ENCODE measurements at places on chromosomes 11 and 22. TPM values are rescaled to one million over a fixed set of nuclear protein-coding genes. Genes with fewer than 3 reads are reported as not detected.

- no peak for DNase-seq
These were observed 58.6 kb downstream of the MACROD1 start for GRCh38 chr11:64107303-64107702.

DNA sequence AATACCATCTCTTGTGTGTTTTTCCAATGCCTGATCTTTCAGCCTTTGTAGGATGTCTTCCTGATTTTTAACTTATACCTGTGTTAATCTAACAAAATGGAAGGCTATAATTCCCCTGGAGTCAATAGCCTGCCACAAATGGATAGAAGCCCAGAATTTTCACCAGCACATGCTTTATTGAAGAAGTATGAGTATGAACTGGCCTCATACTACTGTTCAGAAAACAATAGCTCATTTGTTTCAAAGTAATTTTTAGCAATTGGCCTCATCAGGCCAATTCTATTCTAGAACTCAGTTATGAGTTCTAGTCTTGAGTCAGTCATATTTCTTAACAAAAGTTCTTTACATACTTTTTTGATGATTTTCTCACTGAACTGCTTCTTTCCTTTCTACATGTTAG is 40.6 kb upstream of the SLC37A2 start:
- no peak for DNase-seq

GRCh38 chr11:126727381-126727780 is 273.2 kb downstream of the KIRREL3 start:
- DNase-seq: no peak

- no peak for DNase-seq
These were observed 555.8 kb downstream of the BUD13 start for GRCh38 chr11:116217006-116217405.

DNA sequence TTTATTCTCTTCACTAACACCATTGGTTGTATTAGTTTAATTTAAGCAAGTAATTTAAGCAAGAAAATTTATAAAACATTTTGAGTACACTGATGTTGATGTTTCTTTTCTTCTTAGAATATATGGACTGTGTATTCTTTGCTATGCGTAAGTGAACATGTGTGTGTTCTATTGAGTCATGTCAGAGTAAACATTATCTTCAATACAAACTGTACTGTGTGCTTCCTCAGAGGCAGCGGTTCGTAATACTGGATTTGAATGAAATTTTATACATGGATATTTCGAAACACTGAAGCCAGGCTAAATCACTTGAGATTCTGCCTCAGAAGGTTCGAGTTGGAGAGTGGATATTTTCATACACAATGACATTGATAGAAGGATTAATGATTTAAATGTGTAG is 452.6 kb downstream of the LUZP2 start:
- no peak for DNase-seq

GRCh38 chr22:31692186-31692886 is 30.3 kb upstream of the PISD start:
- DNase-seq: no peak

- peak; percentile 21 for DNase-seq
These were observed 6.3 kb upstream of the FXYD2 start for GRCh38 chr11:117830674-117831351.

DNA sequence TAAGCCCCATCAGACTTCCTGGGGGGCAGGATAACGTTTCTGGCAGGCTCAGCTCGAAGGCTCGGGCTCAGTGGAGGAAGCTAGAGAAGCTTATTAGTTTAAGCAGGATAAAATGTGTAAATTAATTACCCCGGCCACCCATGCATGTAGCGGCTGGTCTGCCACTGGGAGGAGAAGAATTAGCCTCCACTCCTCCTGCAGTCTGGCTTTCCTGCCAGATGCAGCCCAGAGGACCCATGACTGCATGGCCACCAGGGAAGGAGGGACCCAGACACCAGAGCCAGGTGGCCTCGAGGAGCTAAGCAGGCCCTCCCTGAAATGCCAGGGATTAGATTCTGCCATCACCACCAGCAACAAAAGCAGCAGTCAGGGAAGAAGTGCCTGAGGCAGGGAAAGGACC is 32.3 kb downstream of the TRIM29 start:
- DNase-seq: no peak

- DNase-seq: no peak
These were observed 539.7 kb downstream of the MIAT start for GRCh38 chr22:27197052-27197451.

DNA sequence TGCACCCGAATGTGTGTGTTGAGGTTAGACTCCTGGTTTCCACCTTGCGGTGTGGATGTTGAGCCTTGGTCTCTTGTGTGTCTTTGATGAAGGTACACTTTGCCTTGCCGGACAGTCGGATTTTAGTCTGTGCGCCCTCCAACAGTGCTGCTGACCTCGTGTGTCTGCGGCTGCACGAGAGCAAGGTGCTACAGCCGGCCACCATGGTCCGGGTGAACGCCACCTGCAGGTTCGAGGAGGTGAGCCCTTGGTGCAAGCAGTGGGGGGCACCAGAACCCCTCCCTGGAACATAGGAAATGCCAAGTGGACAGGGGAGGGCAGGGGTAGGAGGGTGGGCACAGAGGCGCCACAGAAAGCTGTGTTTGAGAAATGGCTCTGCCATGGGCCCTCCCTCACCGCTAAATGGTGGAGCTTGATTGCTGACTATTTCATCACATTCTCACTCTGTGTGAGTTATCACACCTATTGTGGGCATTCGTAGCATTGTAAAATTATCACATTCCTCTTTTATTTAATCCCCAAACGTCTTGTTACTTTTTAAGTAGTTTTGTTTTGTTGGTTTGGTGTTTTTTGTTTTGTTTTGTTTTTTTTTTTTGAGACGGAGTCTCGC is 26.4 kb upstream of the PANX2 start:
- DNase-seq: no peak

GRCh38 chr11:92277871-92278270 is 53.3 kb downstream of the FAT3 start:
- no peak for DNase-seq

- DNase-seq: peak; percentile 26
These were observed 252.1 kb upstream of the ARHGAP42 start for GRCh38 chr11:100434821-100435641.

DNA sequence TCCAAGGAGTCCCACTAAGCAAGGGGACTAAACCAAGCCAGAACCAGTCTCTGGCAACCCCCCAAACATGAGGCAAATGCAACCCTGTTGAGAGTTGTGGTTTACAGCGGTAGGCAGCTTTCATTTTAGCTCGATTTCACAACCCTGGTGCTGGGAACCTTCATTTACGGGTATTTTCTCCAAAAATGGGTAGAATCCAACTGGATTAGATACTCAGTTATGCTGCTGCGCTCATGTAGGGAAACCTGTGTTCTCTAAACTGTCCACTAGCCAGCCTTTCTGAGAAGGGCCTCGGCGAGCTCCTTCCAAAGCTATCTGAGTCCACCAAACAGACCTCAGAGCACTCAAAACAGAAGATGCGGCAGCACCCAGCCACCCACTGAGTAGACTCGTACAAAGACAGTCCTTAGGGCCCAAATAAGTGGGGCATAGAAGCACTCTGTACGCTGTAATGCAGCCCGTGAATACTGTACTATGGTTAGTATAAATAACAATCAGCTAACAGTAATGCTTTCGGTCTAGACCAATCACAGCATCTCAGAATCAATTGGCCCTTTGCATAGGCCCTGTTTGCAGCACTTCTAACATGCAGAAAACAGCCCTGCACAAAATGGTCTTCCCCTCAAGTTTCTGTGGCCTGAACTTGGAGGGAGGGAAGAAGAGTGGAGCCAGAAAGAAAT is 104.7 kb downstream of the ETS1 start:
- no peak for DNase-seq

DNA sequence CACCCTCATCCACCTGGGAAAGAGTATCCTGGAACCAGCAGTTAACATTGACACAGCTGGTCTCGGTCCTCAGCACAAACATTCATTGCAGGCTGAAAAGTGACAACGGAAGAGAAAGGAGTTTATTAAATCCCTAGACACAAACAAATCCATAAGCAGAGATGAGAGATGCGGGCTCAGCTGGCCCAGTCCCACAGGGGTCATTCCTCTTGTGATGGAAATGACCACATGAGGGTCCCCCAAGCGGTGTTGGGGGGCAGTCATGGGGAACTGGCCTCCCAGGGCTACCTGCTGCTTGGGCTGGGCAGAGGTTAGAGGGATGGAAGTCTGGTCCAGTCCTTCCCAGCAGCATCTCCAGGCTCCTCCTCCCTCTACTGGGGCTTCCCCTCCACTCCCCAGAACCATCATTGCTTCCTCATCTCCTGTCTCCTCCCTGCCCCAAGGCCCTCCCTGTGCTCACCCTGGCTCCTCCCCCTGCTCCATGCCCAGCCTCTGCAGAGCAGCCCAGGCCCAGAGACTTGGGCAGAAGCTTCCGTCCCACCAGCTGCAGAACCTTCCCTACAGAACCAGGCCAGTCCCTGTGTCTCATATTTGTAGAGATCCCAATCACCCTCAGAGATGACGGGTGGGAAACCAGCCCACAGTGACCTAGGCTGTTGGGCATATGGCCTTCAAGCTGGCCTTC is 5.4 kb upstream of the IGLL5 start:
- DNase-seq: peak; percentile 61

DNA sequence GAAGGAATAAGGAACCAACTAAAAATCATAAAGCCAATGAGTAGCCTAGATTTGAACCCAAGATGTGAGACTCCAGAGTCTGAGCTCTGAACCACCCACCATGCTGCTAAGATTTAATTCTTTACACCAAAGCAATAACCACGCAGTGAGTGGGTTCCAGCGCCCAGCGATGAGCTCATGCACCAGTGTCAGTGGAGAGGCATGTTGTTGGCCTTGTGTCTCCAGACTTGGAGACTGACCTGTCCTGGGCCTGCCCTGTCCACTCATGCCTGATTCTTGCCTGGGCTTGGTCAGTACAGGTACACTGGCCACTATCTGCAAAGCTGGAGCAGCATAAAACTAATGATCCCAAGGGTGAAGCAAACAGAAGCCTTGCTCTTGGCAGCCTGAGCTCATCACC is 53.9 kb upstream of the TIMP3 start:
- no peak for DNase-seq

- DNase-seq: peak; percentile 43
These were observed 1.3 kb upstream of the ZBTB16 start for GRCh38 chr11:114058026-114058706.

DNA sequence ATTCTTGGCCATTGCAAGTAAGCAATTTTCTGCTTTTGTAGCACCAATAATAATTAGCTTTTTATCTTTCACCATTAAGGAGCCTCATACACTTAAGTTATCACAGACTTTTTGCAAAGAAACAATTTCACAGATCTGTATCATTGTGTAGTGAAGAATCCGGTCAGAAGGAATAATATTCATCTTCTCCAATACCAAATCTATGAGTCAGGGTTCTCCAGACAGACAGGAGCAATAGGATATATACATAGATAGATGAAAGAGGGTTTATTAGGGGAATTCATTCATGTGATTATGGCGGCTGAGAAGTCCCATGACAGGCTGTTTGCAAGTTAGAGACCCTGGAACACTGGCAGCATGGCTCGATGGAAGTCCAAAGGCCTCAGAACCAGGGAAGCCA is 82.9 kb upstream of the UBASH3B start:
- DNase-seq: no peak

- no peak for DNase-seq
These were observed 375.5 kb upstream of the NARS2 start for GRCh38 chr11:78949976-78950690.

- DNase-seq: no peak
These were observed 1.4 kb downstream of the PCF11 start for GRCh38 chr11:83158357-83158786.

DNA sequence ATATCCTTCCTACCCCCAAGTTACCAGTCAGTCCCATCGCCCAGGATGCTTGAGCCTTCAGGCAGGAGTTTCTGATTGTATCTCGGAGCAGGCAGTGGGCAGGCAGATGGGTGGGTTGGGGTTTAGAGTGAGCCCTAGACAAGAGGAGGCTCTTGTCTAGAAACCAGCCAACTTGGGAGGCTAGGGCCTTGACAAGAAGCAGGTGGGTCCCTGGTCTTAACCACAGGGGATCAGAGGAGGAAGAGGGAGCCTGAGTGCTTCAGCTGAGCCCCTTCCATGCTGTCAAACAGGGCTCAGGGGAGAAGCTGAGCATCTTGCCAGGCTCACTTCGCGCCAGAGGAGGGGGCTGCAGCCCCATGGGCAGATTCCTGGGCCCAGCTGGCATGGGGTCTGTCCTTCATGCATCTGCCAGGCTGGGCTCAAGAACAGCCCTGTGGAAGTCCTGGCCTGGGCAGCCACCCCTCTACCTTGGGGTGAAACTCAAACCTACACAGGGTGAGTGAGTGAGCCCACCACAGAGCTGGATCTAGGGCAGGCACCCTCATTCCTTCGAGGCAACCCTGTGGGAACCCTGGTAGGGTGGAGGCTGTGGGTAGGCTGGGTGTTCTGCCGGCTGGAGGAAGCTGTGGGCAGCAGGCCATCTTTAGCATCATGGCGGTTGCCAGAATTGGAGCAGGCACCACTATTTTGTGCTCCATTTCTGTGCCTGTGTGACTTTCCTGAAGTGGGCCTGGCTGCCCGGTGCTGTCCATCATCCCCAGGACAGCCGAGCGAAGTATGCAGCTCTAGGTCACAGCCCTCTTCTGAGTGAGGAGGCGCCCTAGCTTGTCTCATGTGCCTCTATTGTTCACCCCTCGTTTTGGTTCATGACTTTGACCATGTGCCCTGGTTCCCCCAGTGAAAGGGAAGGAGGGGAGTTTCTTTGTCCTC is 108.1 kb downstream of the MORC2 start:
- DNase-seq: peak; percentile 20

GRCh38 chr11:75635066-75635862 is 33.6 kb downstream of the MAP6 start:
- no peak for DNase-seq

- no peak for DNase-seq
These were observed 59.2 kb upstream of the CLPB start for GRCh38 chr11:72493426-72494108.

PIWIL4 gene
- not detected for total RNA-seq

PGA5 gene
- total RNA-seq: 0.33 TPM

MS4A12 gene
- total RNA-seq: not detected

PTPN5 gene
- total RNA-seq: 1.4 TPM

HTR3B gene
- total RNA-seq: not detected

ACRV1 gene
- total RNA-seq: not detected

LUZP2 gene
- 25.4 TPM for total RNA-seq

MUC6 gene
- not detected for total RNA-seq

Data from H9 (cell line).